ENCODE measurements at places on chromosomes 12 and 14. TPM values are rescaled to one million over a fixed set of nuclear protein-coding genes. Genes with fewer than 3 reads are reported as not detected.

SYNDIG1L gene
- 0.18 TPM for total RNA-seq

LHX5 gene
- not detected for total RNA-seq

CLEC4D gene
- total RNA-seq: not detected

GRCh38 chr14:97107080-97107479, 309.9 kb downstream of the VRK1 start:
- no peak for DNase-seq

DNA sequence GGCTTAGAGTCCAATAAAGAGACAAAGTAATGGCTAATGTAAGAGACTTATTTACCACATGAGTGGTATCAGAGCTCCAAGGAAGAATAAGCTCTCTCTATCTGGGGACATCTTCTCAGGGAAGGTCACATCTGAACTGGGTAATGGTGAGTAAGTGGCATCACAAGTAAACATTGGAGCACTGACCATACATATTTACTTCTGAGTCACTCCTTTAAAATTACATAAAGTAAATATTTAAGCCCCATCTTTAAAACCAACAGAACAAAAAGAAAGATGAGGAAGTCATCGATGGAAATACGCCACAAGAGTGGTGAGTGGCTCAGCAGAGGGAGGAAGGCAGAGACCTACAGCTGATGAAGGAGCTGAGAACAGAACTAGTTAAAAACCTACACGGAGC, 159.9 kb downstream of the DUSP6 start:
- DNase-seq: no peak

DNA sequence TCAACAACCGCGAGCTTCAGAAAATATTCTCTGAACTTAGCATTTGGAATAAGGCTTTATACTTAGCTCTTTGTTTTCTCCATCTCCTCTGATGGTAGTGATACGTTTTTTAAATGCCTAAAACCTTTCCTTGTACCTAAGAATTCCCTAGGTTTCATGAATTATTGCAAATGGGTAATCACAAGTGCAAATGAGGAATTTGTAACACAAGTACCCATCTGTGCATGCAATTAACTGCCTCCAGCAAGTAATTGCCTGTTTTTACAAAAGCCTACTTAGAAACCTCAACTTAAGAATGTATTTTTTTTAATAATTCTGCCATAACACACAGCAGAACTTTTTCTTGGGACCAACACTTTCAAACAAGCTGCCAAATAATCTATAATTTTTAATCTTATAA, 149.2 kb downstream of the PHLDA1 start:
- DNase-seq: no peak

GRCh38 chr12:61934564-61934963, 325.6 kb upstream of the USP15 start:
- no peak for DNase-seq

DNA sequence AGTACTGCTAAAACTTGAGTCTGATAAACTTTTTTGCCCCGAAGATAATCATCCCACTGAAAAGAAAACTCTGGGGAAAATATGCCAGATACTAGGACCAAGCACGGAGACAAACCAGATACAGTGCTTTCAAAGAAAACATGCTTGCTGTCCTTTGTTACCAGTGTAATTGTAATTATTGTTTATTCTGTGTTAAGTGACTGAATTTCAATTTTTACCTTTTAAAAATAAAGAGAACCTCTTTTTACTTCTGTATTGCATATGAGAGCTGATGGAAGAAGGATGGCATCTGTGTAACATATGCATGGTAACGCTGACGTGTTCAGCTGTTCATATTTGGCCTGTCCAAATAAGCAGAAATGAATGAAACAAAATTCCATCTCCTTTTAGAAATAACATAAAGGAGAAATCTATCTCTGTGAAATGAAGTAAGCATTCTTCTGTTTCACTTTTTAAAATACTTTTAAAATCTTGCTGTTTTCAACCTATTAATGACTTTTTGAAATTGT, 22.5 kb downstream of the SLC35E3 start:
- DNase-seq: no peak

DNA sequence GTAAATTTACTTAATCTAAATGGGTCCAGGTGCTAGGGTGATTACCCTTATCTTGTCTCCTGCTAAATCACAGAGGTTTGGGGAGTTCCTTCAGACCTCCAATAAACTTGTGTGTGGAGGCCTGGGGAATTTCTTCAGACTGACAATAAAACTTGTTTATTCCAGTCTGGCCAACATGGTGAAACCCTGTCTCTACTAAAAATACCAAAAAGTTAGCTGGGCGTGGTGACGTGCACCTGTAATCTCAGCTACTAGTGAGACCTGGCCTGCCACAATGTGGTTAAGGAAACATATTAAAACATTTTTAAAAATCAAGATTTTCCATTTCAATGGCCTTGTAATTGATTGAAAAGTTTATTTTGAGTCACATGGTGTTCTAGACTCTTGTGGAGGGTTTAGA, 126.9 kb upstream of the FGD4 start:
- no peak for DNase-seq

DNA sequence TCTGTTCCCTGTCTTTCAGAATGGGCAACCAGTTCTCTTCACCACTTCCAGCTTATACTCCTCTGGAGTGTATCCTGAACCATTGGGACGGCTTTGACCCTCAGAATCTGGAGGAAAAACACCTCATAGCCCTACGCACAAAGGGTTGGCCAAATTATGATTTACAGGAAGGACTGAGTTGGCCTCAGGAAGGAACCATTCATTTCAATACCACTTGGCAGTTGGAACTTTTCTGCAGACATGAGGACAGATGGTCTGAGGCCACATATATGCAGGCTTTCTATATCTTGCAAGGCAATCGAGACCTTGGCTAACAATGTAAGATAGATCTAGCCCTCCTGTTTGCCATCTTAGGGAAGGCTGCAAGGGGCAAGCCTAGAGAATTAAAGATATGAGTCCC, 24.0 kb downstream of the CLECL1 start:
- DNase-seq: no peak

DNA sequence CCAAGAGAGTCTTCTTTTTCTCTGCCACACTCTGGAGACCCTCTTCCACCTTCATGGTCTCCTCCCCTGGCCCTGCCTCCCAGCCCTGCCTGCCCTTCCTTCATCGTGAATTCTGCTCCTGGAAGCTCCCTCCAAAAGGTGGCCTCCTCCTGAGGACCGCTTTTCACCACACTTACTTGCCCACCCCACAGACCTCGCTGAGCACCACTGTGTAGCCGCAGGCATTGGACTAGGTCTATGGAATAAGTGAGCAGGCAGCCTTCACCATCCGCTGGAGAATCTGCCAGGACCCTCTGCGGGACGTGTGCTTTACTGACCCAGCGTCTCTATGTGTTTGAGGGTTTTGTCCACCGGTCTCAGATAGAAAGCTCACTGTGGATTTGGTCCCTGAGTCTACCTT, 9.7 kb upstream of the KRT5 start:
- DNase-seq: peak; percentile 32

GRCh38 chr12:101490286-101490920, 15.3 kb downstream of the SPIC start:
- no peak for DNase-seq

GRCh38 chr12:106429043-106429552, 71.5 kb downstream of the POLR3B start:
- no peak for DNase-seq

GRCh38 chr12:99611117-99611516, 36.4 kb upstream of the GARIN6 start:
- no peak for DNase-seq

DNA sequence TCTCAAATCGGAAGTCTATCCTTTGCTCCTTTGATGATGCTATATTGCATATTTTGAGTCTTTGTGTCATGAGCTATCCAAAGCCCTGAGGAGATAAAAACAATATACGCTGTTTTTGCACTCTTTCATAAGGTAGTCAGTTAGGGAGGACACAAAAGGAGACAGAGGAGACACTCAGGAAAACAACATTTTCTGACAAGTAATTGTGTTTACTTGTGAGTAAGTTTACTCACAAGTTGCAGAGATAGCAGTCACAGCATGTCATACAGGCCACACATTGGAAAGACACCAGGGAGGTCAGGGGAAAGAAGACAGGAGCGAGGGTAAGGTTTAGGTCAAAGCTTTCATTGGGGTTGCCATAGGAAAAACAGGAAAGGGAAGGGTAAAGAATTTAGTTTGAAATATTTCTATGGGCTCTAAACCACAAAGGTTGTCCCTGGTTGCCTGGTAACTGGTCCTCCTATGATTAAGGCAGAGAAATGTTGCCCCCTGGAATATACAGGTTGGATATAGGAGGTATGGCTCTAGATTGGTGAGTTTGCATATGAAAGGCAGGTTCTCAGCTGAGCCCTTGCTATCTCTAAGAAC, 7.4 kb upstream of the GABARAPL1 start:
- no peak for DNase-seq

DNA sequence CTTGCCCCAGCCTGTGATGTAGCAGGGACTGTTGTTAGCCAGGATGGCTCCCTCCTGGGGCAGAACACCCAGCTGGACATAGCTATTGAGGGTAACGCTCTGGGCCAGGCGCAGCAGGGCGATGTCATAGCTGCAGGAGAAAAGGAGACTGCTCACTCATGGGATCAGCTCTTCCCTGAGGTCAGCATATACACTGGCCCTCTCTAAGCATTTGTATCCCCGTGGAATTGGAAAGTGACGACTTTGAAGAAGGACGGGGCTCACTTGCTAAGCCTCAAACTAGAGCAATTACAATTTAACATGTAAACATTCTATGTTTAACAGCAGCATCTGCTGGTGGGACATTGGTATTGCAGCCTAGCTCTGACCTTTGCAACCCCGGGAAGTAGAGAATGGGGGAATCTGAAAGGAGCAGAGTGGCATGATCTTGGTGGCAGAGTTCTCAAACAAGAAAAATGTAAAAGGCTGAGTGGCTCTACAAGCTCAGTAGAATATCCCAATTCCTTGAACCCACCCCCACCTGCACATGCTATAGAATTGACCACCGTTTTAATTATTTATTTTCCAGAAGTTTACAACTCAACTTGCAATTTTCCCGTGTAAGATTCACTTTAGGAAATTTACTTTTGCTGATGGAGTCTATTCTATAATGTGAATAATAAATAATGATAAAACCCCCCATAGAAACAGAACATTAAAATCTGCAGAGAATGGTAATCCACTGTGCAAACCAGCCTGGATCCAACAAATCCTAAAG, 5.0 kb downstream of the CELA1 start:
- peak; percentile 74 for DNase-seq

GRCh38 chr14:77025744-77026165, 2.8 kb downstream of the IRF2BPL start:
- DNase-seq: no peak
